CD4-positive, alpha-beta T cell treated with Interleukin-10 for 1 hour (primary cell): ENCODE measurements at places on chromosomes 5 and 9.

- DNase-seq, result no peak
Observed at GRCh38 chr9:14653511-14653910, 39.7 kb downstream of the ZDHHC21 start.

GRCh38 chr5:24487368-24488229 is 157.2 kb downstream of the CDH10 start:
- no peak for DNase-seq

GRCh38 chr9:128636024-128636390 is 20.6 kb downstream of the DYNC2I2 start:
- DNase-seq, result no peak

DNA sequence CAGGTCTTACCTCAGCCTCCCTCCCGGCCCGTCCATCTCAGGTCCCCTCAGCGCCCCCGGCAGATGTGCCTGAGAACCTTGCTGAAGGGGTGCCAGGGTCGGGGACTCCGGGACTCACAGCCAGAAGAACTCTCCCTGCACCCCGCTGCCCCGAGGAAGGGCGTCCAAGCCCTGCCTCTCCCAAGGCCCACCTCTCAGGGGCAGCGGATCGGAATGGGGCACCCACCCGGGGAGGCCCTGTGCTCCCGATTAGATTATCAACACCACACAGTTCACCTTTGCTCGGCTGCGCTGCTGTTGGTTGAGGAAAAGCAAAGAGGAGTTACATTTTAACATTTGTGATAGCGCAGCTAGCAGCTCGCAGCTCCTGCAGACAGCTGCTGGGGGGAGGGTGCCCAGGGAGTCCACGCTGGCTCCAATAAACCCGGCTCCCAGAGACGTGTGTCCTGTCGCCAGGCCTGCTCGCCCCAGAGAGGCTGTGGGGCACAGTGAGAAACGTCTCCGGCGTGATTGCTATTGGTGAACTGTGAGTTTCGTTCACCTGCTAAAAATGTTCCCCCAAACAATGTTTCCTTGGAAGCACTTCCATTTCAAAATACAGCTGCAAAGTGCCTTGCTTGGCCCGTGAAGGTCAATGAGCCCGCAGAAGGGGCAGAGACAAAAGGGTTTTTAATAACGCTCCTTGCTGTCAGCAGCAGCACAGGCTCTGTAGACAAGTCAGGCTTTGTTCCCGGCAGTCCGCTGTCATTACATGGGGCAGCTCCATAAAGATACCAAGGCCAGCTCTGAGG is 18.6 kb upstream of the SLC6A19 start:
- no peak for DNase-seq

DNA sequence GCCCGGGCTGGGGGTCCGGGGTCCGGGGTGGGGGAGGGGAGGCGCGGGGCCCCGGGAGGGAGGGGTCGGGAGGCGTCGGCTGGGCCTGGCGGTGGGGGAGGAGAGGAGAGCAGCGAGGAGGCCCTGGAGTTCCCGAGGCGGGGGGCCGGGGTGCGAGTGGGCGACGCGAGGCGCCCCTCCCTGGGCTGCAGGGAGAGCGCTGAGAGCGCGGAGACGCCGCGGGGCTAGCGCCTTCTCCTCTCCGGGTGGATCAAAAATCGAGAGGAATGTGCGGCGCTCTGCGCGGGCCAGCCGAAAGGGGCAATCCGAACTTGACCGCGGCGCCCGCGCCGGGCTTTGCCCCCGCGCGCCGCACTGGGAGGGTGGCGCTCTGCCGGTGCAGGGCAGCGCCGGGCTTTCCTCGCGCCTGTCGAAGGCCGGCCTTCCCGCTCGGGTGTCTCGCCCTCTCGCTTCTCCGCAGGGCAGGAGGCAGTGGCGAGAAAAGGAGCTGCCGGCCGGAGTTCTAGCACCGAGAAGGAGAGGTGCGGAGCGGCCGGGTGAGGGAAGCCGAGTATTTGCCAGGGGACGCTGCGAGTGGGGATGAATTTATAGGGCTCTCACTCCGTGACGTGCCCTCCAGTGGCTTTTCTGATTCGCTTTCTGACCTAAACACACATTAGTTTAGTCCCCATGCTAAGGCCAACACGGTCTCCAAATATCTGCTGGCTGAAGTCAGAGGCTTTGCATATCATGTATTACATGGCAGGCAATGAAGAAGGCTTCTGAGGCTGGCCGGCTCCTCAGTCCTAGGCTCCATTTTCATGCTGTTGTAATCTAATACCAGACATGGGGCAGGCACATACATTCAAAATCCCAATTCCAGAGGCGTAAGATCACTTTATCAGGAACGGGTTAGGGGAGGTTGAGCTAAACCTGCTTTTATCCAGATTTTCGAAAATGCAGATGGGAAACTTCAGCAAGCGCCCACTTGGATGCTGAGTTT is 503 bp upstream of the GDNF start:
- DNase-seq, result no peak

DNA sequence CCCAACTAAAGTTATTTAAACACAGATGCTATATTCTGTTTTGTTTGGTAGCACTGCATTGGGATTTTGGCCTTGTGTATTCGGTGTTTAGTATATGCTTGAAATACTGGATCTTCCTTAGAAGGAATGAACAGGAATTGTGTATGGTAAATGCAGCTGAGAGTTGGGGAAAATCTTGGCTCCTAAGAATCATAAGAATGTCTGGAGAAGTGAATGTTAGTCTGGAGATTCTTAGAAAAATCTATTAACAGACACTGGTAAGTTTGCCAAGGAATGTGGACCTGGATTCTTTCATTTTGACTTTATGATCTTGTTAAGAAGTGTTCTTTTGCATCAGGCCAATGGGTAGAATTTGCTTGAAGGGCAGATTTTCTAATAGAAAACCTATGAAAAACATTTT is 38.9 kb downstream of the SNX30 start:
- no peak for DNase-seq

GRCh38 chr5:138711087-138711486 is 42.1 kb upstream of the CTNNA1 start:
- no peak for DNase-seq

DNA sequence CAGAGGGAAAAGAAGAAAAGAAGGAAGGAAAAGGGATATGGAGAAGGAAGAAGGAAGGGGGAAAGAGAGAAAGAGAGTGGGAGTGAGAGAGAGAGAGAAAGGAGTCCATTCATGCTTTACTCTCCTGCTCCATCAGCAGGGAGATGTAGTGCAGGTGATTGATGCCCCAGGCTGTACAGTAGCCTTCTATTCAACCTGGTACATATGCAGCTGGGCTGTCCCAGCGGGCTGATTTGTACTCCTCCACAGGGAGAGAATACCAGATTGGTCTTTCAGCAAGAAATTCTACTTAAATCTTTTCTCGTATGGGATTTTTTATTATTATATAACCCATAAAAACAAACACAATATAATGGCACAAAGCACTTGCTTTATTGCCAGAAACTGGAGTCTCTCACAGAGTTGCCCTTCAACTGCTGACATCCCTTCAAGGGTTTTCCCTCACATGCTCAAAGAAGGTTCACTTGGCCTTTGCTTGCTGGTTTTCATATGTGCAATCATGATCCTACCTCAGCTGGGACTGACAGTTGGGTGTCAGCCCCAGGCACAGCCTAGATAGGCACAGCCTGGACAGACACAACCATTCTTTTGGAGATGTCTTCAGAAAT is 380.1 kb upstream of the RIOK2 start:
- DNase-seq, result no peak

- peak; percentile 70 for DNase-seq
Observed at GRCh38 chr5:112551419-112552032, 132.4 kb upstream of the EPB41L4A start.

DNA sequence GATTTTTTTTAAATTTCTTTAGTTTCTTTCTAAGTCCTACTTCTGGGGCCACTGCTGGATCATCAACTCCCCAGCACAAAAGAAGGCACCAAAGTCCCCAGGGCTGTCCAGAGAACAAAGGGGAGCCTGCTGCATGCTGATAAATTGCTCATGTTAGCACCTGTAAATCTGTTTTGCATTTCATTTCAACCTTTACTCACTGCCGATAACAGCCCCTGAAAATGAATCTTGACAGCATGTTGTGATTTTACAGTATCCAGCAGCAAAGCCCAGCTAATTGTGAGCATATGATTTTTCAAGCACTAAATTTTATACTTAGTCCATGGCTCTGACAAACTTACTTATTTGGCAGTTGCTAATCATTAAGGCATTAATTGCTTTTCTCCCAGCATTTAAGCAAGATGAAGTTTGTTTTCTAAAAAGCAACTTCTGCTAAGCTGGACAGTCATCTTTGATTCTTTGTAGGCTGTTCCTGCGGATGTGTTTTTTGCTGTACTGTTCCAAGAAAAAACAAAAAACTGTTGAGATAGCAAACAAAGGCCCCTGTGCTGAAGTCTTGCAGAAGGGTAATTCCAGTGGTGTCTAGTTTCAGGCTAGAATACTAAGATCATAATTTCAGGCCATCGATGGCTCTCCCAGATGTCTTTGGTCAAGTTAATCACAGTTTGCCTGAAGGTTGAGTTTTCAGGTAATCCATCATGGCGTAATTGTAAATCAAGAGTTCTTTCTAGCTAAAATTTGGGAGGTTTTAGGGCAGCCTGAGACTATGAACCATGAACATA is 73.1 kb upstream of the GAS1 start:
- no peak for DNase-seq

GRCh38 chr9:99606296-99606695 is 215.4 kb upstream of the NR4A3 start:
- no peak for DNase-seq

GRCh38 chr5:65037831-65038815 is 269.4 kb downstream of the CWC27 start:
- peak; percentile 51 for DNase-seq

DNA sequence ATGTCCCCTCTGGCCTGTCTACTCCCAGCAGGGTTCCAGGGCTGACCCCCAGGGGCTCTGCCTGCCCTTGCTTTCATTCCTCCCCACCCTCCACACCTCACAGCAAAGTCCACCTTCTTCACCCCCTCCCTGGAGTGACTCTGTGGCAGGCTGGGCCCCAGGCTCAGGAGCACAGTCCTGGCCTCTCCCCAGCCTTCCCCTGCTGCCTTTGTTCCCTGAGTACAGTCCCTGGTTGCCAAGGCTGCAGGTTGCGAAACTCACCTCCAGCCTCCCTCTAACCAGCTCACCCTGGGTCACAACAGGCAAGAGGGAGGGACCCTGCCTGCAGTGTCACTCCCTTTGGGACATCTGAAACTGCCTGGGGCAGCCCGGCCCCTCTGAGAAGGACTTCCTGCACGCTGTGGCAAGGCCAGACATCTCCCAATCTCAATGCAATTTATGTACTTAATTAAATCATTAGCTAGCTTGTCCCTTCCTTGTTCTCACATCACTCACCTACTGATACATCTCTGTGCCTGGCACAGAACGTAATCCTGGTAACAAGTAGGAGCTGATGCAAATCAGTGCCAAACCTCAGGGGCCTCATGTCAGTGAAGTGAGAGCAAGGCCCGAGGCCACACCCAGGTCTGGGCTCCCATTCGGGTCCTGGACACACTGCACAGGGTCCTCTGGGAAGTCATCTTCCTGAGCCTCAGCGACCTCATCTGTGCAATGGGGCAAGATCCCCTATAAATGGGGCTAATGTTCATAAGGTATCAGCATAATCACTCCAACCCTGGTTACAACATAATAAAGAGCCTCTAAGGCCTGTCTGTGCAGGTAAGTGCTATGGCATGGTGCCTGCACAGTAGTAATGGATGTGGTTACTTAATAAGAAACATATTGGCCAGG is 27.3 kb upstream of the TRIM14 start:
- no peak for DNase-seq

DNA sequence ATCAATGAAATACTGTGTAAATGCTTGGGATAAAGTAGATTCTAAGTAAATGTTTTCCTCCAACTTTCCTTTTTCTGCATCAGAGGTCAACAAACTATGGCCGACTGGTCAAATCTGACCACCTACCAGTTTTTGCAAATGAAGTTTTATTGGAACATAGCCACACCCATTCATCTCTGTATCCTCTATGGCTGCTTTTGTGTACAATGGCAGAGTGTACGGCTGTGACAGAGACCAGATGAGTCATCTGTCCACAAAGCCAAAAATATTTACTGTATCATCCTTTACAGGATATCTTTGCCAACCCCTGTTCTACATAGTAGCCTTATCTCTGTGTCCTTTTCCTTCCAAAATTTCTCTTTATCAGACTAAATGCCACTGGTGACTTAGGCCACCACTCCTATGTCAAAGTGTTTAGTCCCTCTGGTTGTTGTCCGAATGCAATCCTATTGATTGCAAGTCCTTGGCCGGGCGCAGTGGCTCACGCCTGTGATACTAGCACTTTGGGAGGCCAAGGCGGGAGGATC is 218.4 kb upstream of the KLF4 start:
- no peak for DNase-seq

DNA sequence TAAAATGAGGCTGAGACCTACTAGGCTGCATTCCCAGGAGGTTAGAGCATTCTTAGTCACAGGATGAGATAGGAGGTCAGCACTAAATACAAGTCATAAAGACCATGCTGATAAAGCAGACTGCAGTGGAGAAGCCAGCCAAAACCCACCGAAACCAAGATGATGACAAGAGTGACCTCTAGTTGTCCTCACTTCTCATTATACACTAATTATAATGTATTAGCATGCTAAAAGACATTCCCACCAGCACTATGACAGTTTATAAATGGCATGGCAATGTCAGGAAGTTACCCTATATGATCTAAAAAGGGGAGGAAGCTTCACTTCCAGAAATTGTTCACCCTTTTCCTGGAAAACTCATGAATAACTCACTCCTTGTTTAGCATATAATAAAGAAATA is 88.6 kb downstream of the PLPPR1 start:
- DNase-seq, result no peak
